IPS DF 6.9 (cell line): ENCODE measurements at places on chromosomes 3 and 15.
A peak's percentile ranks its signal among the peaks of the same experiment; 100 is the strongest.

DNA sequence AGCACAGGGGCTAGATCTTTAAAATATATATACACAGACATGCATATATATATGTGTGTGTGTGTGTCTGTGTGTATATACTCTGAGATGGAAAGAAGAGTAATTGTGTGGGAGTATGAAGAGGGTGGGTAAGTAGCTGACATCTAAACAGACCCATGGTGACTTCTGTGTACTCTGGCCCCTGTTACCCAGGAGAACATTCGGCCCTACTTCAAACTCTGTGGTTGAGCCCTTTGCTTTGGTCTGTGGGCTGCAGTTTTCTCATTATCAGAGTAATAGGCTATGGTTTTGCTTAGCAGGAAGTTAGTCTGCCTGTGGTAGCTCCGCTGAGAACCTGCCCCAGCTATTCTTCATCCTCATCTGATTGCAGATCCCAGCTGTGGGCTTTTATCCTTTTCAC, 141.4 kb downstream of the RBPMS2 start:
- no peak for DNase-seq

- no peak for DNase-seq
These were observed 4.9 kb upstream of the SLC6A6 start for GRCh38 chr3:14397531-14397930.

GRCh38 chr15:70632491-70633102, 130.8 kb downstream of the UACA start:
- DNase-seq, result no peak

DNA sequence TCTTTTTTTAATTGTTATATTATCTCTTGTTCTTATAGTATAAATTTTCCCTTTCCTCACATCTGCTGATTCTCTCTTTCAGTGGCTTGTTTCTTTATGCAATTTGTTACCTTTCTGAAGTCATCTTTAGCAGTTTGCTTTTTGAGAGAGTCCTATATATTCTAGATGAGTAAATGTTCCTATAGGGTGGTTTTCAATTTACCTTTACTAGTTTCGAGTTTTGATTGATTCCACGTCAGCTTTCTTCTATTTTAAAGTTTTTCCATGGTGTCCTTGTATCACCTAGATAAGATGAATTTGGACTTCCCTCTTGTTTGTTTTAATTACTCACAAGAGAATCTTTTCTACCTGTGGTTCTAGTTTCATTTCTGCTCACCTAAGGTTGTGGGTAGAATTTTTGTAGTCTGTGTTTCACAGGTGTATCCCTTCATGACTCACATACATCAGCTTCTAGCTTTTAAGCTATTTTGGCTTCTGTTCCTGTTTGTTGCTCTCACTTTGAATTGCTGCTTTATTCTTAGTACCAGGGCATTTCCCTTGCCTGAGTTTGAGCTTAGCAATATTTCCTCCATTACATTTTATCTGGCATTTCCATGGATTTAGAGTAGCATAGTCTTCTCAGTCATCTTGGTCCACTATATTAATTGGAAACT, 6.4 kb downstream of the TEX9 start:
- DNase-seq, result no peak

GRCh38 chr3:197847866-197848401, 56.9 kb downstream of the LRCH3 start:
- no peak for DNase-seq

GRCh38 chr3:131630807-131631206, 128.0 kb upstream of the MRPL3 start:
- no peak for DNase-seq

DNA sequence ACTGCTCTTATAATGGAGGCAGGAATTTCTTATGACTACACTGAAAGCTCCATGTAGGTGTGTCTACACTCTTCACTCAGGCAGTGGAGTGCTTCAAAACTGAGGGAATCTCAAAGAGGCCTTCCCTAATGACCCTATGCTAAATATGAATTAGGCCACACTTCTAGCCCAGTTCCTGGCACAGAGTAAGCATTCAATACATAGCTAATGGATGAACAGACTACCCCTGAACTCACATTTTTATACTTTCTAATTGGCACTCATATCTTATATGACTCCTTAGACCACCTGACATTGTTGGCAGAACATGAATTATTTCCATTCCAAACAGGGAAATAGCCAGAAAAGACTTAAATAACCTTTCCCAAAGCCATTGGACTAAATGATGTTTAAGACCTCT, 3.4 kb downstream of the RARRES1 start:
- no peak for DNase-seq

- no peak for DNase-seq
These were observed 172.5 kb upstream of the TLE3 start for GRCh38 chr15:70269991-70270751.

GRCh38 chr15:50051811-50052419, 67.1 kb downstream of the ATP8B4 start:
- peak; percentile 54 for DNase-seq

DNA sequence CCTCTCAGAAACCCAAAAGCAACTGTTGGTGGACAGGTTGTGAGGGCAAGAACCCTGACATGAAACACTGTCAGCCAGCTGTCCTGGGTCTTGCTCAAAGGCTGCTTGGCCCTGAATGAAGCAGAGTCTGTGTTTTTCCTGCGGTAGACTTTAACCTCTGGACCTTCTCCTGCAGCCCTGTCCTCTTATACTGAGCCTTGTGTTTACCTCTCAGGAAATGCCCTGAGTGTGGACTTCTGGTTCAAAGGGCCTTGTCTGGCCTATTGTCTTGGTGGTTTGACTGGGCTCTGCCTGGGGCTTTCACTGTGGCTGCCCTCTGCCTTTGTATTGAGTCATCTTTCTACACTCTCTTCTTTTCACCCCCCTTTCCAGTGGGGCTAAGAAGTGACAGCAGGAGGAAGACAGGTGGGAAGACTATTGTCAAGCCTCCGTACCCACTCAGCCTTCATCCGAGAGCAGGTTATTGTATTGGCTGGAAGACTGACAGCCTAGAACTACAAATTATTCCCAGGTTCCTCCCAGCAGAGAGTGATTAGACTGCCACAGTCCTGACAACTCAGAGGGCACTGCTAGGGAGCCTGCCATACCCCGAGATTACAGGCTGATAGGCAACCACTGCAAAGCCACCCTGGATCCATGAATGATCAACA, 3.5 kb downstream of the SEC13 start:
- no peak for DNase-seq

DNA sequence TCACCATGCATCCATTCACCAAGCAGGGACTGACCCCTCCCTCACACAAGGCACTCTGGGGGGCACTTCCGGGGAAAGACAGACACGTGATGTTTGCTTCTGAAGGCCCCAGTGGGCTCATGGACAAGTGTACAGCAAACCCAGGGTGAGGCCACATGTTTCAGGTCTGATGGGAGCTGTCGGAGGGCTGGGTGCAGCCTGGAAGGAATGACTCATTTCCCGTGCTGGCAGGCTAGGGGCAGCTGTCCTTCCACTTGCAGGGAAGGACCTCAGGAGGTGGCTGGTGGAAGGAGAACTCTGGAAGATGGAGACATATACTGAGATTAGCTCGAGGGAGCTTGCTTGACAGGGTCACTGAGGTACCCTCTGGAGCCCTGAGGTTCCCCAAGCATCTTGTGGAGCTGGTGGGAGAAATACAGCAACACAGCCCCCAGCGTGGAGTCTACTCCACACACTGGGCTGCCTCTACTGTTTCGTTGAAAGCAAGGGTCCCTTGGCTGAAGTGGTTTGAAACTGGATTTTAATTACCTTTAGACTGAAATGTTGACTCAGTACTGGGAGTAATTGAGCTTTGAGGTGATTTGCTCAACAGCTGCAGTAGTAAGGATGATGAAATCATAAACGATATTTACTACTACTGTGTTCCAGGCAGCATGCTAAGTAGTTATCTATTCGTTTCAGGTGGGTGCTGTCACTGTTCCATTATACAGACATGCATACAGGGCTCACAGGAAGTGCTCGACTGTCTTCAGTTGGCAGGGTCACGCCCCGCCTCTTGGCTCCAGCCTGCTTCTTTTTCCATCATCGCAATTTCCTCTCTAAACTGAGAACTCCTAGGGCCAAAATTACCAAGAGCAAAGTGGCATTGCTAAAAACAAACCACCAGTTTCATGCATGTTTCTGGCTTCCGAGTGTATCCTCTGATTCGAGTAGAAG, 230.4 kb downstream of the ADAMTS17 start:
- no peak for DNase-seq
